ENCODE measurements at places on chromosomes 7 and 10.

- DNase-seq: no peak
Measured at GRCh38 chr10:44195112-44196007, 189.5 kb downstream of the CXCL12 start.

GRCh38 chr10:92064506-92064905 lies 140.9 kb downstream of the BTAF1 start:
- DNase-seq: no peak

DNA sequence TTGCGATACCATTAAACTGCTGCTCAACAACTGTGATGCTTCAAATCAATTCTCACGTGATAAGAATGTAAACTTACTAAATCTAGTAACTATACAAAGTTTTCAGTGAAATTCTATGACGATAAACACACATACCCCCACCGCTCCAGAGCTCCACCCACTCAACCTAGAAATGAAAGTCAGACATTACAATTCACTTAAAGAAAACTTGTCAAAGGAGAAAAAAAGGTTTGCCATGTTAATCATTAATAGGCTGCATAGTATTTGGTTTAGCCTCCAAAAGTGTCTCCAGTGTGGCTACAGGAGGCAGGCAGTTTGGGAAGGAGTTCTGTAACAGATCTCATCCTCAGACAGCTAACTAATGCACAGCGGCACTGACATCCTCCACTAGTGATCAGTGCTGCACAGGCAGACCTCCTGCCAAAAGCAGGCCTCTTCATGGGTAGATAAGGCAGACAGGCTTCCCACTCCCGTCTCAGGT lies 3.1 kb downstream of the HERPUD2 start:
- peak; percentile 69 for DNase-seq

DNA sequence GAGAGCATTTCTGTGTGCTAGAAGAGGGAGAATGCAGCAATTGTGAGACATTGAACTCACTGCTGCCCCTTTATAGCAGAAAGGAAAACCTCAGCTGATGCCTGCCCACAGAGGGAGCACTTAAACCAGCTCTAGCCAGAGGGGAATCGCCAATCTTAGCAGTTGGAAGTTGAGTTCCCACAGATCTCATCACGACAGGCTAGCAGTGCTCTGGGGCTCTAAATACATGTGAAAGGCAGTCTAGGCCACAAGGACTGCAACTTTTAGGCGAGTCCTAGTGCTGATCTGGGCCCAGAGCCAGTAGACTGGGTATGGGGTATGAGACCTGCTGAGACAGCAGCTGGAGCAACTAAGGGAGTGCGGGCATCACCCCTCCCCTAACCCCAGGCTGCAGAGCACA lies 25.2 kb upstream of the PRR15 start:
- no peak for DNase-seq

DNA sequence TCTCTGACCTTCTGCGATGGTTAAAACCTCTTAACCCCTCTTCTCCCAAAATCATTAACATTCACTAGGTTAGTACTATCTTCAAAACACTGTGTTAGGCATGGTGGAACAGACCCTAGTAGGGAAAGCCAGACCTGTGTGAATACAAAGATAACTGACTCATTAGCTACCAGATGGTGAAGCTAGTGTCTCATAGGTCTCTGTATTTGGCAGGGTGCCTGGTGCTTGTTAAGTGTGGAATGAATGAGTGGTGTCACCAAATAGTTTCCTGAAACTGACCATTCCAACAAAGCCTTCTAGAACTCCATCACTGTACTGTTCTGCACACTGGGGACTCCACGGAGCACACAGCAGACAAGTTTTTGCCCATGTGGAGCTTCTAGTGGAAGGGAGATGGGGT lies 27.7 kb upstream of the TM9SF3 start:
- no peak for DNase-seq

- no peak for DNase-seq
Measured at GRCh38 chr7:6556196-6556595, 4.9 kb upstream of the GRID2IP start.

All from NAMALWA (cell line).